ENCODE measurements at places on chromosomes 7 and 10. TPM values are rescaled to one million over a fixed set of nuclear protein-coding genes. Genes with fewer than 3 reads are reported as not detected.

AKR1C3 gene
- 61.7 TPM for total RNA-seq

RTKN2 gene
- not detected for total RNA-seq

KNDC1 gene
- total RNA-seq: 35.9 TPM

DNA sequence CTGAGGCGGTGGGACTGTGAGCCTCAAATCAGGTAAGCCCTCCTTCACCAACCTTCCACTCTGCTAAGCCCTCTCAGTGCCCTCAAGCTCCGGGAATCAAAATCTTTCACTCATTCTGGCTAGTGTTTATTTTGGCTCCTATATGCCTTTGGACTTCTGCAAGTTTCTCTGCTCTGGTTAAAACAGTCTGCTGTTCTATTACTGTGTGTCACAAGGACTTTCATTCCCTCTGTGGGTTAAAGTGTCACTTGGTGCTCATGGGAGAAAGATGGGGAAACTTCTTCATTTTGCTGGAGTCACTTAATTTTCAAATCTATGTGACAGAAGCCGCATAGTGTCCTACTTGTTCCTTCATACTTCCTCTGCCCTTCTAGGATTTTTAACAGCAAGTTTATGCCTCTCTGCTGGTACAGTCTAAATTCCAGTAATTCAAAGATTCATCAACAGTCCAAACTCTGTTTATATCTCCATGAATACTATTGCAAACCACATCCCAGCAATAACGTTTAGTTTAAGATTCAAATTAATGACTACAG lies 61.3 kb downstream of the CD36 start:
- no peaks in the 10 kb centered on the region for H3K4me1 ChIP-seq
- no peak overlapping the region for H3K4me3 ChIP-seq
- no peak overlapping the region for H3K27ac ChIP-seq

GRCh38 chr7:55517191-55517633 lies 55.1 kb downstream of the VOPP1 start:
- H3K4me3 ChIP-seq: no peak overlapping the region
- no peaks in the 10 kb centered on the region for H3K36me3 ChIP-seq
- no peak for DNase-seq
- no peak overlapping the region for H3K27ac ChIP-seq

HYAL4 gene
- not detected for total RNA-seq

DNA sequence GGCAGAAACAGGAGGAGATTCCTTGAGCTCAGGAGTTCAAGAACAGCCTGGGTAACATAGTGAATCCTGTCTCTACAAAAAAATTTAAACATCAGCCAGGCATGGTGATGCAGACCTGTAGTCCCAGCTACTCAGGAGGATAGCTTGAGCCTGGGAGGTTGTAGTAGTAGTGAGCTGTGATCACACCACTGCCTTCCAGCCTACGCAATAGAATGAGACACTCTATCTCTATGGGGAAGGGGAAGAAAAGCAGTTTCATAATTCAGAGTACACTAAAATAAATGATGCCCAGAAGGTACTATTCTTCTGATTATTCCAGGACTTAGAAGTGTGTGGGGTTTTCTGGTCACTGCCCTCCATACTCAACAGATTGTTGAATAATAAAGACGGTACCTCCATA lies 177.3 kb downstream of the KMT2E start:
- no peaks in the 10 kb centered on the region for H3K36me3 ChIP-seq
- no peak overlapping the region for H3K27ac ChIP-seq
- DNase-seq: no peak

- DNase-seq: no peak
- H3K4me3 ChIP-seq: no peak overlapping the region
- no peaks in the 10 kb centered on the region for H3K27me3 ChIP-seq
- no peaks in the 10 kb centered on the region for H3K4me1 ChIP-seq
- no peaks in the 10 kb centered on the region for H3K36me3 ChIP-seq
Observed at GRCh38 chr7:85054306-85054705, 132.6 kb downstream of the SEMA3D start.

- no peak for DNase-seq
- no peak overlapping the region for H3K4me3 ChIP-seq
- no peak overlapping the region for H3K27ac ChIP-seq
- no peaks in the 10 kb centered on the region for H3K36me3 ChIP-seq
- no peaks in the 10 kb centered on the region for H3K4me1 ChIP-seq
Observed at GRCh38 chr7:157482517-157483087, 145.8 kb downstream of the DNAJB6 start.

- no peaks in the 10 kb centered on the region for H3K36me3 ChIP-seq
- no peaks in the 10 kb centered on the region for H3K27me3 ChIP-seq
- peaks cover 42% of the 10 kb centered on the region for H3K4me1 ChIP-seq
- peak; percentile 61 for DNase-seq
- H3K27ac ChIP-seq: peak overlapping the region; percentile 58
Observed at GRCh38 chr10:133260895-133261725, 15.6 kb downstream of the ADAM8 start.

DNA sequence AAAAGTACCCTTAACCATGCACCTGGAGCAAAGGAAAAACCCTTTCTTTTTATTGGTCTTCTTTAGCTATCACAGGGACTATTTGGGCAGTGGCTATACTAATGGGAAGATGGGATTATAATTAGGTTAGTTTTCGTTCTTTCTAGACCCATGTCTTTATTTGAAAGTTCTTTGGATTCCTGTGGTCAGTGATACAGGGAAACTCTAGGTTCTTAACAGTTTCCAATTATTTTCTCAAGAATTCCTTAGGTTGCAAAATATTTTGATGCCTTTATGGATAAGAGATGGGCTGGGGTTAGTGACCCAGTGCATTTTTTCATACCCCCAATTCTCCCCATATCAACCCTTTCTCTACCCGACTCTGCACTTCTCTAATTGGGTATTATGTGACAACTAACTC lies 49.0 kb downstream of the ADD3 start:
- no peak for DNase-seq
- H3K4me3 ChIP-seq: no peak overlapping the region
- peaks cover 40% of the 10 kb centered on the region for H3K4me1 ChIP-seq
- no peaks in the 10 kb centered on the region for H3K27me3 ChIP-seq
- no peak overlapping the region for H3K27ac ChIP-seq
- no peaks in the 10 kb centered on the region for H3K36me3 ChIP-seq

- no peak overlapping the region for H3K4me3 ChIP-seq
- H3K27ac ChIP-seq: no peak overlapping the region
- no peaks in the 10 kb centered on the region for H3K4me1 ChIP-seq
- DNase-seq: no peak
- no peaks in the 10 kb centered on the region for H3K27me3 ChIP-seq
- no peaks in the 10 kb centered on the region for H3K36me3 ChIP-seq
Observed at GRCh38 chr7:71334541-71334940, 202.6 kb downstream of the GALNT17 start.

KAZALD1 gene
- 1.9 TPM for total RNA-seq

GNAT3 gene
- total RNA-seq: not detected

CHAT gene
- total RNA-seq: not detected

FAM25A gene
- 2.0 TPM for total RNA-seq

- H3K27ac ChIP-seq: no peak overlapping the region
- H3K36me3 ChIP-seq: no peaks in the 10 kb centered on the region
- H3K4me1 ChIP-seq: no peaks in the 10 kb centered on the region
- H3K4me3 ChIP-seq: no peak overlapping the region
- no peak for DNase-seq
- no peaks in the 10 kb centered on the region for H3K27me3 ChIP-seq
Observed at GRCh38 chr7:14340393-14341074, 351.1 kb upstream of the ETV1 start.

DNA sequence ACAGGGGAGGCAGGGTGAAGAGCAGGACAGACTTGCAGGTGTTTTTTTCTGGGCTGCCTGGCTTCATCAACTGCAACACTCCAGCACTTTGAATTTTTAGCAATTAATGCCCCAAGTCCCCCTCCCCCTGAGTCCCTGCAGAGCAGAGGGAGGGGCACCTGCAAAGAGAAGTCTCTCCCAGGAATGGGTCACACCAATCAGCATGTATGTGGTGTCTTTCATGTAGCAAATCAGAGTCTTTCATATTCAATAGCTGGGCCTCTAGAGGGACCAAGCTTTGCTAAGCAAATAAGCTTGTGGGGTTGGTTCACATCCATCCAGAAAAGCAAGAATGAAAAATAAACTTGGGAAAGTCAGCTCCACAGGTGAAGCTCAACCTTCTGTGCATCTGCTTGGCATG lies 90.7 kb downstream of the PARP12 start:
- H3K27me3 ChIP-seq: no peaks in the 10 kb centered on the region
- H3K4me1 ChIP-seq: no peaks in the 10 kb centered on the region
- no peaks in the 10 kb centered on the region for H3K36me3 ChIP-seq
- H3K27ac ChIP-seq: no peak overlapping the region

MSS51 gene
- 2.2 TPM for total RNA-seq

- no peaks in the 10 kb centered on the region for H3K27me3 ChIP-seq
- H3K27ac ChIP-seq: no peak overlapping the region
- DNase-seq: no peak
- H3K4me1 ChIP-seq: no peaks in the 10 kb centered on the region
Observed at GRCh38 chr7:78953726-78954363, 499.6 kb downstream of the MAGI2 start.

DNA sequence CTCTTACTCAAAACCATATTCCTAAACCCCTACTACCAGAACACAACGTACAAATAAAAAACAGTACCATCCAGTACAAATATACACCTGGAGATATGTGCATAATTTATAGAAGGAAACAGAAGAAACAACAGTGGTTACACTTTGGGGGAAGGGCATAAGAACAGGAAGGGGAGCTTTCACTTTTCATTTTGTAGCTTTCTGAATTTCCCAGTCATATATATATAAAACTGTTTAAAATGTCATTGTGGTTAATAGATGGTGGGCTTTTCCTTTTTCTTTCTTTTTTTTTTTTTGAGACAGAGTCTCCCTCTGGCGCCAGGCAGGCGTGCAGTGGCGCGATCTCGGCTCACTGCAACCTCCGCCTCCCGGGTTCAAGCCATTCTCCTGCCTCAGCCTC lies 47.2 kb downstream of the MALSU1 start:
- DNase-seq: no peak
- H3K4me1 ChIP-seq: no peaks in the 10 kb centered on the region
- H3K36me3 ChIP-seq: no peaks in the 10 kb centered on the region
- H3K27me3 ChIP-seq: no peaks in the 10 kb centered on the region

MUC3A gene
- 0.38 TPM for total RNA-seq

Measured in adrenal gland (tissue), 19 donors.